ENCODE measurements at places on chromosomes 2 and 18. TPM values are rescaled to one million over a fixed set of nuclear protein-coding genes. Genes with fewer than 3 reads are reported as not detected.

DNA sequence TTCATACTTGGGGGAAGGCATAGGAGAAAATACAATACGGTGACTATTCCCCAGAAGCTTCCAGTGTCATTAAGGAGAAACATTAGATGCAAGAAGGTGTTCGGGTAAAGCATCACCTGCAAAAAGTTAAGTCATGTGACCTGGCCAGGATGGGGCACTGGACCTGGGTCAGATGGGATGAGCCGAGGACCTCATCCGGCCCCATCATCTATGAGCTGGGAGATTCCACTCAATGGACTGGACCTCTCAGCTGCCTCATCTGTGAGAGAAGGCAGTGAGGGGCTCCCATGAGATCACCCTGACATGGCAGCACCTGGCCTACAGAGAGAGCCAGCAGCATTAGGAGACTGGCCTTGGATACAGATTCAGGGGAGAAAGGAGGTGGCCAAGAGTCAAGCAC, 111.4 kb upstream of the TEX51 start:
- no peak overlapping the region for H3K27ac ChIP-seq
- H3K4me3 ChIP-seq = no peak overlapping the region
- no peak for DNase-seq
- H3K27me3 ChIP-seq = no peaks in the 10 kb centered on the region

DNA sequence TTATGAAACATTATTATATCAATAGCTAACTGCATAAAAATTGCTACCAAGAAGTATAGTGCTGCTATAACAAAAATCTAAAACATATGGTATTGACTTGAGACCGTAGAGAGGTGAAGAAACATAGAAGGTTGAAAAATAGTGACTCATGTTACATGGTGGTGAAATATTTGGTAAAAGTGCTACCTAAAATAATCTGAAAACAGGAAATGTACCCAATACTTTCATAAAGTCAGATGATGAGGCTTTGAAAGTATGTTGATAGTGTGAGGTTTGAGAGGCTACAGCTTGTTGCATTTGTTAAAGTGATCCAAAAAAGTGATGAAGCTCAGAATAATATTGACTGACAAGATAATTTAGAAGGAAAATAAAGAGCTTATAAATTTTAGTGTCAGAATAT, 718.7 kb upstream of the SLC8A1 start:
- H3K27me3 ChIP-seq = no peaks in the 10 kb centered on the region
- no peak for DNase-seq

- H3K4me1 ChIP-seq = no peaks in the 10 kb centered on the region
- no peak overlapping the region for H3K27ac ChIP-seq
- H3K36me3 ChIP-seq = no peaks in the 10 kb centered on the region
- no peak for DNase-seq
Measured at GRCh38 chr2:180554330-180554729, 426.1 kb upstream of the UBE2E3 start.

GRCh38 chr2:40419364-40419762, 32.5 kb downstream of the SLC8A1 start:
- no peaks in the 10 kb centered on the region for H3K36me3 ChIP-seq
- H3K27ac ChIP-seq = peak overlapping the region; percentile 80

The TUBB8B gene
- not detected for total RNA-seq

GRCh38 chr2:95728878-95729596, 137.2 kb downstream of the TRIM43 start:
- no peak overlapping the region for H3K27ac ChIP-seq
- H3K4me1 ChIP-seq = peaks cover 4% of the 10 kb centered on the region
- no peak overlapping the region for H3K4me3 ChIP-seq

- H3K4me1 ChIP-seq = peaks cover 6% of the 10 kb centered on the region
- no peak overlapping the region for H3K4me3 ChIP-seq
- no peaks in the 10 kb centered on the region for H3K36me3 ChIP-seq
- H3K27me3 ChIP-seq = no peaks in the 10 kb centered on the region
- DNase-seq = no peak
Measured at GRCh38 chr2:6452702-6453481, 412.8 kb downstream of the CMPK2 start.

The GIGYF2 gene
- 64.7 TPM for total RNA-seq

The STAT4 gene
- 4.0 TPM for total RNA-seq

The PSMD14 gene
- 41.1 TPM for total RNA-seq

DNA sequence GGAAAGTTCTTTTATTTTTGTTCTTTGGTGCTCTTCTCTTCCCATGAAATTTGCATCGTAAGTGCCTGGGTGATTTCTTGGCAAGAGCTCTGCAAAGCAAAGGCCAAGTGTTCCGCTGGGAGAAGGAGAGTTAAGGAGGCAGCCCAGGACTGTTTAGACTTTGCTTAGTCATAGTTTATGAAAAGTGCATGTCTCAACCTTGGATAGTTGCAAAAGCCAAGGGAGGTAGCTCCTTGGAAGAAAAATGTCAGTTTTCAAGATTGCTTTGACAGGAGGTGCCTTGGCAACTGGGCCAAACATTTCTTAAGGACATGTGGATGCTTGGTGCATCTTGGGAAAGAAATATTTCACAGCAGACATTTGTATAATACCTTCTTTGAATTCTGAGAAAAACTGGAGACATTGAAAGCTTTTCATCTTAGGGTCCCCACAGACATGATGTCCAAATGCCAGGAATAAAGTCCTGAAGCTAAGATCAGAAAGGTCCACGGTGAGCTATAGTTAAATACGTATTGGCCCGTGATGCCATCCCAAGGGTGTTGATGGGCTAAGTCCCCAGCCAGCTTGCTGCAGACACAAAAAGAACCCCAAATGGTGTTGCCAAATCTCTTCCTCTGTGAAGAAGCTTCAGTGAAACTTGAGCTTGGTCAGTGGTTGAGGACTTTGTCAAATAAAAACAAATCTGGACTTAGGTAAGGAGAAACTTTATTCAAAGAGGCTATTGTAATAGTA, 96.3 kb upstream of the THUMPD2 start:
- no peak for DNase-seq
- no peaks in the 10 kb centered on the region for H3K36me3 ChIP-seq
- no peaks in the 10 kb centered on the region for H3K27me3 ChIP-seq
- H3K4me3 ChIP-seq = no peak overlapping the region
- H3K27ac ChIP-seq = peak overlapping the region; percentile 82
- peaks cover 4% of the 10 kb centered on the region for H3K4me1 ChIP-seq

GRCh38 chr2:70978341-70979179, at the start of gene ANKRD53:
TSS of gene ANKRD53 (plus strand) at chr2:70978630. CDS start at chr2:70978646, 16 bp downstream.
- DNase-seq = peak; percentile 91
- H3K4me1 ChIP-seq = peaks cover 27% of the 10 kb centered on the region
- H3K27me3 ChIP-seq = no peaks in the 10 kb centered on the region
- peak within 1 kb of the TSS; percentile 59 for H3K4me3 ChIP-seq
- peak within 1 kb of the TSS; percentile 88 for H3K27ac ChIP-seq

DNA sequence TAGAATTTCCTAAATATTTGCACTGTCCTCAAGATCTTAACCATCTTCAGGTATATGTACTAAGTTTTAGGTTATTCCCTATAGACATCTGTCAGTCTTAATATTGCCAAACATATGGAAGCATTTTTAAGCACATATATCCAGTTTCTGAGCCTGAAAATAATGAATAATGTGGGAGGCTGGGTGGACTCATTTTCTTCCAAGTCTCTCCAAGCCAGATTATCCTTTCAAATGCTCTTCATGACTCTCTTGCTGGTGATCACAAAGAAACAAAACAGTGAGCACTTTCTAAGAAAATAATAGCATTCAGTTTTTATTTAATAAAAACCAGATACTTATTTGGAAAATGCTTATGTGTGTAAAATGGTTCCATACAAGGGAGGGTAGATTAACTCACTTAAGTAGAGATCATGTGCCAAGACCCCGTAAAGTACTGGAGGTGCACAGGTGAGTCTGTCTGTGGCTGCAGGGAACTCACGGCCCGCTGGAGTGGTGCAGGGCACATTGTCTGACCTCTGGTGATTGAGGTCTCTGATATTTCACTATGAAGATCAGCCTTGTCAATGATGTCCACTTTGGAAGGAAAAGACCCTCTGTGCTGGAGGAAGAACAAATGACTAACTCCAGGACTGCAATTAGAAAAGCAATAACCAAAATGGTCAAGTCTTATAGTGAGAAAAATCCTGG, 161.6 kb downstream of the TMEM18 start:
- peak; percentile 68 for DNase-seq
- no peaks in the 10 kb centered on the region for H3K27me3 ChIP-seq
- H3K4me3 ChIP-seq = no peak overlapping the region
- H3K4me1 ChIP-seq = no peaks in the 10 kb centered on the region

DNA sequence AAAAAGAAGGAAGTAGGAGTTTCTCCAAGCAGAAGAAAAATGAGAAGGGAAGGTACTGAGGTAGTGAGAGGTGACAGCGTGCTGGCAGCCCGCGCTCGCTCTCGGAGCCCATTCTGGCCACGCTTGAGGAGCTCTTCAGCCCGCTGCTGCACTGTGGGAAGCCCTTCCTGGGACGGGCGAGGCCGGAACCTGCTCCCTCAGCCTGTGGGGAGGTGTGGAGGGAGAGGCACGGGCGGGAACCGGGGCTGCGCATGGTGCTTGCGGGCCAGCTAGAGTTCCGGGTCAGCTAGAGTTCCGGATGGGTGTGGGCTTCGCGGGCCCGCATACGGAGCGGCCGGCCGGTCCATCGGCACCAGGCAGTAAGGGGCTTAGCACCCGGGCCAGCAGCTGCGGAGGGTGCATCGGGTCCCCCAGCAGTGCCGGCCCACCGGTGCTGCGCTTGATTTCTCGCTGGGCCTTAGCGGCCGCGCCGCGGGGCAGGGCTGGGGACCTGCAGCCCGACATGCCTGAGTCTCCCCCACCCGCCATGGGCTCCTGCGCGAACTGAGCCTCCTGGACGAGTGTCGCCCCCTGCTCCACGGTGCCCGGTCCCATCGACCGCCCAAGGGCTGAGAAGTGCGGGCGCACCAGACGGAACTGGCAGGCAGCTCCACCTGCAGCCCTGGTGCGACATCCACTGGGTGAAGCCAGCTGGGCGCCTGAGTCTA, 11.1 kb upstream of the CYS1 start:
- no peaks in the 10 kb centered on the region for H3K36me3 ChIP-seq
- DNase-seq = no peak
- H3K27ac ChIP-seq = no peak overlapping the region
- H3K27me3 ChIP-seq = peaks cover 4% of the 10 kb centered on the region
- H3K4me3 ChIP-seq = peak overlapping the region; percentile 44

The VWC2L gene
- total RNA-seq = not detected

DNA sequence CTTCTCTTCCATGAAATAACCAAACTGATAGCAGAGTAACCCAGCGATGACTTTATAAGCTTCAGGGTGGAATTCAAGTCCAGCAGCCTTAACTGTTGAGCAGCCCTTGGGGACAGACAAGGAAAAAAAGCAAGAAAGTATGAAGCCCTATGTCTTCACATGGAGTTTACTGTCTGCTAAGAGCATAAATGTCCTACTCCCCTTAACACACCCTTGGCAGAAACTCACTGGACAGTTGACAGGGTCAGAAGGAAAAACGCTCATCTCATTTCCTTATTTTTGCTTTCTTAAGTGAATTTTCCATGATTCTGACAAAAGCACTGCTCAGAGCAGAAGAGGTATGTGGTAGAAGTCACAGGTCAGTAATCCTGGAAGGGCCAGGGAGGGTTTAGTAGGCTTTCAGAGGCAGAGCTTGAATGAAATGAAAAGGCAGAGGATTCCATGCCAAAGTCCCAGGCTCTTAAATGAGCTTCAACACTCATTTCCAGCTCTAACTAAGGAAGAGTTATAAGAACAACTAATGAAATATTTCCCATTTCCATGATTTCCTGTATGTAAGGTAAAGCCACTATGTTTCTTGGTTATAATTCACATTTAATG, 683.3 kb upstream of the KLHL29 start:
- H3K27ac ChIP-seq = no peak overlapping the region
- H3K36me3 ChIP-seq = no peaks in the 10 kb centered on the region
- H3K27me3 ChIP-seq = no peaks in the 10 kb centered on the region
- no peak overlapping the region for H3K4me3 ChIP-seq
- no peaks in the 10 kb centered on the region for H3K4me1 ChIP-seq
- DNase-seq = no peak

DNA sequence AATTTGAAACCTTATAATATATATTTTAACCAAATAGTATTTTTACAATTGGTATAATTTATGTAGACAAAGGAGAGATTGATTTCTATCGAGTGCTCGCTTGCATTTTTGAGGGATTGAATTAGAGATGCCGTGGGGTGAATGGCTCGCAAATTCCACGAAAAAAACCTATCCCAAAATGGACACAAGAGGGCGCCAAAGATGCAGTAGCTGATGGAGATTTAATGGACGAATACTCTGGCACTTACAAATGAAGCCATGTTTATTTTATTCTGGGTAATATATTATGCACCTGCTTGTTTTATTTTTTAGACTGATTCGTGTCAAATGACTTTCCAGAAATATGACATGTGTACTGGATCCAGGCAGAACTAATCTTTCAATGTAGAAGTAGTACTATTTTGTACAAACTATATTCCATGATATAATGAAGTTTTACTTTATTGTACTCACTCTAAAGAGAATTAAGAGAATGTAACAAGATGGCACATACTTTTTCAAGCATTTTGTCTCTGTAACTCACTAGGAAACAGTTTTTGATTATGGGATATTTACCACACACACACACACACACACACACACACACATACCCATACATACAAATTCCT, 505.4 kb downstream of the PLCL1 start:
- no peaks in the 10 kb centered on the region for H3K4me1 ChIP-seq
- H3K36me3 ChIP-seq = no peaks in the 10 kb centered on the region
- H3K27me3 ChIP-seq = peaks cover 18% of the 10 kb centered on the region

DNA sequence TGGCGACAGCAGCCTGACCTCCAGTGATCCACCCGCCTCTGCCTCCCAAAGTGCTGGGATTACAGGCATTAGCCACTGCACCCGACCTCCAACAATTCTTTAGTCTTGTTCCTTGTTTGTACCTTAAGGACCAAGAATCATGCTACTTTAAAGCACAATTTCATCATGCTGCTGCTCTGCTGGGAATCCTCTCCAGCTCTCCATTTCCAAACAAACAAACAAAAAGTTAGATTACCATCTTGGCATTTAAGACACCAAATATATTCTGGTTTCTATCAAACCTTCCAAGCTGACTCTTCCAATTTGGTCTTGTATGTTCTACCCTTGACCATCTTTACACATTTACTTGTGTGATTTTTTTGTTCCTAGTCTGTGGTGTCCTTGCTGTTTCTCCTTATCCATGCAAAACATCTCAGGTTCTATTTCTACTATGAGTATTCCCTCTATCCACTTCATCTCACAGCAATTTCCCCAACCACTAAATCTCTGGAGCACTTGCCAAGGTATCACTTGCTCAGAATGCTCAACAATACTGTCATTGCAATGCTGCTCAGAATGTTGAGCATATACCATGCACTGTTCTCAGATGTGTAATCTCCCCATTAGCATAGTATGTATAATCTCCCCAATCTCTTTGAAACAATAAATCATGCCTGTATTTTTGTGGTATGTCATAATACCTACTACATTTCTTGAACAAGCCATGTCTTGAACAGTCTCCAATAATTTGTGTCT, 73.2 kb upstream of the GALNT5 start:
- no peaks in the 10 kb centered on the region for H3K27me3 ChIP-seq
- H3K36me3 ChIP-seq = no peaks in the 10 kb centered on the region
- no peak for DNase-seq
- H3K4me3 ChIP-seq = no peak overlapping the region
- H3K27ac ChIP-seq = no peak overlapping the region

- peaks cover 5% of the 10 kb centered on the region for H3K27me3 ChIP-seq
- no peaks in the 10 kb centered on the region for H3K36me3 ChIP-seq
- no peak for DNase-seq
- H3K4me1 ChIP-seq = peaks cover 51% of the 10 kb centered on the region
- H3K4me3 ChIP-seq = peak overlapping the region; percentile 32
Measured at GRCh38 chr2:176087330-176088047, 3.7 kb upstream of the EVX2 start.

The MLPH gene
- 7.9 TPM for total RNA-seq

The SPATA3 gene
- not detected for total RNA-seq

- H3K36me3 ChIP-seq = peaks cover 33% of the 10 kb centered on the region
- H3K4me1 ChIP-seq = peaks cover 84% of the 10 kb centered on the region
- H3K27me3 ChIP-seq = no peaks in the 10 kb centered on the region
- no peak for DNase-seq
- peak overlapping the region; percentile 15 for H3K27ac ChIP-seq
Measured at GRCh38 chr2:54524226-54524991, 68.3 kb downstream of the SPTBN1 start.
